Activated CD4-positive, alpha-beta T cell treated with anti-CD3 and anti-CD28 coated beads, Interleukin-2, amount 50 U/mL, for 16 hours (primary cell): ENCODE measurements at places on chromosomes 4 and X.
A peak's percentile ranks its signal among the peaks of the same experiment; 100 is the strongest.

- no peak for DNase-seq
Observed at GRCh38 chr4:164931551-164932324, 45.7 kb downstream of the TRIM61 start.

GRCh38 chr4:168483811-168484210 lies 3.5 kb upstream of the DDX60L start:
- DNase-seq: no peak

DNA sequence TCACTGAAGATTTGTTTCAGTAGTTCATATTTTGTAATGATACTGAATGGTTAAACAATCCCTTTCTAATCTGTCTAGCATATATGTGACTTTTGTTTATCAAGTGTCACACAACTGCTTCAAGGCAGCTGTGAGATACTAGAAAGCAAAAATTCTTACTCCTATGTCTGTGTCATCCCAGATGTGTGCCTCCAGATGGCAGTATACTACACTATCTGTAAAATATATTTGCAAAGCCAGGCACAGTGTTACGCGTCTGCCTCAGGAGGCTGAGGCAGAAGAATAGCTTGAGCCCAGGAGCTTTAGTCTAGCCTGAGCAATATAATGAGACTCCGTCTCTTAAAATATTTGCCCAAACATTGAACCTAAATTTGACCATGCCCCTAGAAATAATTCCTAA lies 4.0 kb downstream of the NUDT10 start:
- peak; percentile 52 for DNase-seq

DNA sequence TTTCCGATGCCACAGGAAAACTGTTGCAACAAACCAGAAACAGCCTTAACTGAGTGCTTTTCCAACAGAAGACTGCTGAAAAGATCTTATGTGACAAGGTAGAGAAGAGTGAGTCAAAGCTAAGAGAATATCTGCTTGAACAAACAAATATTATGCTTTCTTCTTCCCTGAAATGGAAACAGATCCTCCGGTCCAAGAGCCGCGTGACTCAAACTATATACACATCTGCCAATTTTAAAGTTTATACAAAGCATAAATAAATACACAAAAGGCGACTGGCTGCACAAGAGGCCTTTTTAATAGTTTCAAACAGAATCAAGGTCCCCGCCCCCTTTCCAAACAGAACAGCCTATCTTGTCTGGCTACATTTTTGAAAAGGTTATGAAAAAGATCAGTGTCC lies 329.7 kb upstream of the F9 start:
- DNase-seq: no peak

GRCh38 chr4:125316401-125316790 lies 1.6 kb downstream of the FAT4 start:
- no peak for DNase-seq

- DNase-seq: no peak
Observed at GRCh38 chrX:113741744-113742143, 842.1 kb upstream of the HTR2C start.

DNA sequence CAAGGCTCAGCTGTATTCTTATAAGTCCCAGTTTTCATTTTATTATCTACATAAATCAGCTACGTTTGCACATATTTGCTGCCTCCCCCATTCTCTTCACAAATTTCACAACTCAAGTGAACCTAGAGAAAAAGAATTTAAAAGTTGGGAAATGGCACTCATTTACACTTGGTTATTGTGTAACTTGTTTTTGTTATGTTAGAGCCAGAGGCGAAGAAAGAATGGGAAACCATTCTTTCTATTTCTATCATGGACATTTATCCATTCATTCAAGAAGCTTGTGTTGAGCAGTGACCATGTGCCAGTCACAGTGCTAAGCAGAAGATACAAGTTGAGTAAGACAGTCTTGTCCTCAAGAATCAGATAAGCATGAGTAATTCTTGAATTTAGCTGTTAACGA lies 13.5 kb downstream of the LIAS start:
- no peak for DNase-seq

- peak; percentile 18 for DNase-seq
Observed at GRCh38 chr4:22897520-22898108, 204.9 kb downstream of the GBA3 start.

DNA sequence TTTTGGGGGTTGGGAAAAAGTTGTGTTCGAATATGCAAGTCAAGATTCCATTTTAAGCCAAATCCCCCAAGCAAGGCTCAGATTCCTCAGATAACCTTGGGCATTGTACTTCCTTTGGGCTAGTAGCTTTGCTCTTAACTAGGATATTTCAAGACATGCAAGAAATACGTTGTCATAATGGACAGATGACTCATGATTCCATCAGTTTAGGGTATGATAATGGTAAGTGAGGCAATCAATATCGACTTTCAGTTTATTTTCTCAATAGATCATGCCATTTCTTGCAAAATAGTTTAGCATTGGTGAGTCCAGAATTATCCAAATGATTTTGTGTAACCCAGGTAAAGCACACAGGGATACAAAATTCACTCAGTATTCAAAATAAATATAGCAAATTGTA lies 25.4 kb downstream of the CFAP299 start:
- no peak for DNase-seq

DNA sequence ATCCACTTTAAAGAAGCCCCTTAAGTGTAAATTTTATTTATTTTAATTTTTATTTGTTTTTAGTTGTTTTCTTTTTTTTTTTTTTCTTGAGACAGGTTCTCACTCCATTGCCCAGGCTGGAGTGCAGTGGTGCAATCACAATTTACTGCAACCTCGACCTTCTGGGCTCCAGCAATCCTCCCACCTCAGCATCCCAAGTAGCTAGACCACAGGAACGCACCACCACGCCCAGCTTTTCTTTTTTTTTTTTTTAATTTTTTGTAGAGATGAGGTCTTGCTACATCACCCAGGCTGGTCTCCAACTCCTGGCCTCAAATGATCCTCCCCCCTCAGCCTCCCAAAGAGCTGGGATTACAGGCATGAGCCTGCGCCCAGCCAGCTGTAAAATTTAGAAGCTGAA lies 6.0 kb downstream of the SAT1 start:
- no peak for DNase-seq

- no peak for DNase-seq
Observed at GRCh38 chrX:119518371-119518770, 46.8 kb downstream of the STEEP1 start.

DNA sequence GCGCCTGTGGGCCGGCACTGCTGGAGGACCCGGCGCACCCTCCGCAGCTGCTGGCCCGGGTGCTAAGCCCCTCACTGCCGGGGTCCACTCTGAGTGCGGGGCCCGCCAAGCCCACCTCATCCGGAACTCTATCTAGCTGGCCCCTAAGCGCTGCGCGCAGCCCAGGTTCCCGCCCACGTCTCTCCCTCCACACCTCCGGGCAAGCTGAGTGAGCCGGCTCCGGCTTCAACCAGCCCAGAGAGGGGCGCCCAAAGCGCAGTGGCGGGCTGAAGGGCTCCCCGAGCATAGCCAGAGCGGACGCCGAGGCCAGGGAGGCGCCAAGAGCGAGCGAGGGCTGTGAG lies 75.2 kb downstream of the QDPR start:
- no peak for DNase-seq

DNA sequence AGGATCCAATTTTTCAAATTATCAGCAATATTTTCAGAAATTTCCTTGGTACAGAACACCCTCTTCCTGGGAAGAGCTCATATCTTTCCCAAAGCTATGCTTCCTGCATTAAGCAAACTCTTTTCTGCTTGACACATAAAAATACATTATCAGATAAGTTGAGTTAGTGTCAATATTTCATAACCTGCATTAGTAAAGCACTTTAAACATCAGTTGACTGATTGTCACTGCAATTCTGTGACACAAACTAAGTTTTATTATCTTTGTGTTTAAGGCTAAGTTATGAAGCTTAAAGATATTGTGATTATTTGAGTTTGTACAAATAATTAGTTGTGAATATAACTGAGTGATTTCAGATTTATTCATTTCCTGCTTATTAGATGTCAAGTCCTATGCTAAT lies 1045.4 kb upstream of the GRID2 start:
- no peak for DNase-seq

DNA sequence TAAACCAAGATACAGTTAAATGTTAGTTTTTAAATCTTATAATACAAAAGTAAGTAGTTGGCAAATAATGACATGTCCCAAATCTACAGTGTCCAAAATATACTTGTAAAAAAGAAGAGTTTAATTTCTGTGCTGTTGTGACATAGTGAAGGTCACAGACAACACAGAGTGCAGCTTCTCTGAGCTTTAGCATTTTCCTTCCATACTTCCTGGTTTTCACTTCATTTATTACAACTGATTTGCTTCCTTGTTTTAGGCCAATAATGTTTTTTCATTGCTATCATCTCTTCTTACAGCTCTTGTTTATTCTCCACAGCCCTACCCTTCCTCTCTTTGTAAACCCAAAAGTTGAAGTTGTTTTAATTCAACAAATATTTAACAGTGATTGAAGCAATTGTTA lies 132.4 kb upstream of the TET2 start:
- DNase-seq: no peak

GRCh38 chr4:52483186-52483890 lies 175.8 kb downstream of the USP46 start:
- DNase-seq: no peak

DNA sequence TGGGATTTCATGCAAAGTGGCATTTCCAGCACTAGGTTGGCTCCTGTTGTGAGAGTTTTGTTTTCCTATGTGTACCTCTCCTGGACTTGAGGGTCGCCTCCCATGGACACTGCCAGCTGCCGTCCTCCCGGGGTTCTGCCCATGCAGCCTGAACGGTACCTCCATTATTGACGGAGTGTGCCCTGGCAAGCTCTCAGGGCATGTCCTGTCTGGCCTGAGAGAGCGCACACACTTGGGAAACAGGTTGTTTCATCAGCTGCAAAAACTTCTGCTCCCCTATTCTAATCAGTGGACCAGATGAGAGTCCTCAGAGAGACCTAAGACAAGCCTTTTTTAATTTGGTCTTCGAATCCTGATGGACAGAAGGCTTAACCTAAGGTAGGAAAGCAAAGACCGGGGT lies 56.6 kb upstream of the HOPX start:
- no peak for DNase-seq

DNA sequence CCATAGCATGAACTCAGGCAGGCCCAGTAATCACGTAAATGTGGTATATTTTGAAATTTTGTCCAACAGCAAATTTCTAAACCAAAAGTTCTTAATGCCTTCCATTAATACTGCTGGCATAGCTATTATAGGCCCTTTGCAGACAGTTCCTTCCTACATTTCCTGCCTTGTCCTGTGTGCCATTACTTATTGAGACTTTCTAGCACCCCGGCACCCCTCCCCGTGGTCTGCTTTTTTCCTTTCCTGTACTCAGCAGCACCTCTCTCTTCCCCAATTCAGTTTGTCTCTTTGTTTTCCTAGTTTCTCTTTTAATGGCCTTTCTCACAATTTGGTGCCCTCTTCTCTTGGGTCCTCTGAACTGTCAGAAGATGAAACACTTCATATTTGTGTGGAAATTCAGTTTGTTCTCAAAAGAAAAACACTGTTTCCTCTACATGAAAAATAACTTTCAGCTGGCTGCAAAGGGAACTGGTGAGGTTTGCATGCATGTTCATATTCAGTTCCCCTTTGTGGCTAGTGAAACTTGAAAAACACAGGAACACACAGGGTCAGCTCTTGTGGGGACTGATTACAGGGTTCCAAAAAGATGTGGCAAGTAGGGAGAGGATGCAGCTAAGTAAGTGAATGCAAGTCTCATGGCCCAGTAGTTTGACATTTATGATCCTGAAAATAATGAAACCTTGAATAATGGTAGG lies 17.1 kb downstream of the GPR34 start:
- no peak for DNase-seq

DNA sequence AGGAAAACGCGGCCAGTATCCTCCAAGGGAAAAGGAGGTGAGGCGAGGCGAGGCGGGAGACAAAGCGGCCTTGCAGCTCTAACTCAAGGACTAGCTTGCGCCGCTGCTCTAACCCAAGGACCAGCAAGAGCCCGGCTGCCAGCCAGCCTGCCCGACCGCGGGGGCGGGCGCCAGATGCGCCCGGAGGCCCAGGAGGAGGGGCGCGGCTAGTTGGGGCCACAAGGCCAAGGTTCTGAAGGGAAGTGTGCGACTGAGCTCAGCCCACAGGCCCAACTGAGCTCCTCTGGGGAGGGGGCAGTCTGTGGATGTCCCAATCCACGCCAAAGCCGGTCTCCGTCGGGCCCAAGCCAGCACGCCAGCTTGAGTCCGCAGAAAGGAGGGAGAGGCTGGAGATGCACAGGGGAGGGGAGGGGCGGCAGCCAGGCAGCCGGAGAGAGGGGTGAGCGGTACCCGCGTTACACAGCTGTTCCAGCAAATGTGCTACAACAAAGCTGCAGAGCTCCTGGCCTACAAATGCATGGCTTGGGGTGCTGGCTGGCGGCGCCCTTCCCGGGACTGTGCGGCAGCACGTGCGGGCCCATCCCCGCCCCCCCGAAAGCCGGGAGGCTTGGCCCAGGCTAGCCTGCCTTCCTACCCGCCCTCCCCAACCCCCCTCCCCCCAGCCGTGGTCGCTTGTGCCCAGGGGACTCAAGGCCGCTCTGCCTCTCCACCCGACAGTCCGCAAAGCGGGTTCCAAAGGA lies 637 bp downstream of the AMER1 start:
- DNase-seq: peak; percentile 3

GRCh38 chr4:153904011-153904410 lies 115.1 kb upstream of the SFRP2 start:
- no peak for DNase-seq

GRCh38 chrX:13868591-13868990 lies 51.7 kb upstream of the GPM6B start:
- DNase-seq: no peak

GRCh38 chrX:79266702-79267101 lies 100.4 kb downstream of the ITM2A start:
- no peak for DNase-seq

- DNase-seq: no peak
Observed at GRCh38 chrX:40467454-40467853, 113.3 kb upstream of the ATP6AP2 start.

GRCh38 chr4:140802591-140802990 lies 46.4 kb upstream of the TBC1D9 start:
- DNase-seq: no peak

DNA sequence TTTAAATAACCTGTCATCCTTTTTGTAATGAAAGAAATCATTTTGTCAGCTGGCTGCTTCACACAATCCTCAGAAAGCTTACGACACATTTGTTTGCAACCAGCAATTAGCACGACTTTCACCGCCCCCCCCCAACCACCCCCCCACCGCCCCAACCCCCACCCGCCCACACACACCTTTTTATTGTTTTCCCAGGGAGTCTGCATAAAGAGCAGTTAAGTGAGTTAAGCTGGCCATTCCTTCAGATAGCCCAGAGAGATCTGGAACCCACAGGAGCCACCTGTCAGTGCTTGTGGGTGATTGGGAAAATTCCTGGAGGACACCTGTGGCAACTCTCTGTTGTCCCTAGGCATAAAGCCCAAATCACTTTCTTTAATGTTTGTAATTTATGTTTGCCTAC lies 175.7 kb upstream of the FMR1 start:
- no peak for DNase-seq

GRCh38 chr4:170278460-170278859 lies 188.7 kb upstream of the AADAT start:
- DNase-seq: no peak

GRCh38 chrX:68462653-68463052 lies 29.4 kb upstream of the OPHN1 start:
- peak; percentile 44 for DNase-seq

- no peak for DNase-seq
Observed at GRCh38 chr4:179110356-179110755, 1668.1 kb upstream of the AGA start.

- DNase-seq: no peak
Observed at GRCh38 chrX:132425744-132426318, 63.0 kb downstream of the MBNL3 start.

- DNase-seq: no peak
Observed at GRCh38 chr4:78242071-78242470, 184.9 kb downstream of the FRAS1 start.

- no peak for DNase-seq
Observed at GRCh38 chr4:78937837-78938236, 1.4 kb downstream of the PAQR3 start.

- no peak for DNase-seq
Observed at GRCh38 chr4:57117491-57117890, 7.3 kb upstream of the IGFBP7 start.
